ENCODE measurements at places on chromosomes 4 and X.

DNA sequence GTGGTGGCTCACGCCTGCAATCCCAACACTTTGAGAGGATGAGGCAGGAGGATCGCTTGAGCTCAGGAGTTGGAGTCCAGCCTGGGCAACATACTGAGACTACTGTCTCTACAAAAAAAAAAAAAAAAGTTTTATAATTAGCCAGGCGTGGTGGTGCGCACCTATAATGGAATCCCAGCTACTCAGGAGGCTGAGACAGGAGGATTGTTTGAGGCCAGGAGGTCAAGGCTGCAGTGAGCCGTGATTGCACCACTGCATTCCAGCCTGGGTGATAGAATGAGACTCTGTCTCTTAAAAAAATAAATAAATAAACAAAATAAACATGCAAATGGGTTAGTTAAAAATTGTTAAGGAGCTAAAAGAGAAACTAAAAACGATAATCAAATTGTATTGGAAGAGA lies 7.7 kb downstream of the GLOD5 start:
- no peak for DNase-seq

DNA sequence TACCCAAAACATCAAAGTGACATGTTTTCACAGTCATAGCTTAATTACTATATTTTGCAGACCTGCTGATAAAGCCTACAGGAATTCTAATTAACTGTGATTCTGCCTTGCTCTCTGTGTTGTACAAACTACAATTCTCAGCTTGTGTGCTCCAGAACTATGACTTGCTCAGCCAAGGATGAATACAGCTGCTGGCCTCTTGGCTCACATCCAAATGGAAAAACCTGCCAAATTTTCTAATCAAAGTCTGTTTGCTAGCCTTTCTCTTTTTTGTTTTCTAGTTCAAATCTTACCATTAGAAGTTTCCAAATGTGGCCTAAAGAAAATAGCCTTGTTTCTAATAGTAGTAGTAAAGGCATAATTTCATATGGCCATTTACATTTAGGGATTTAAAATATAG lies 1176.8 kb downstream of the FAM133A start:
- DNase-seq, result no peak

GRCh38 chr4:499567-499966 lies 557 bp downstream of the PIGG start:
- DNase-seq, result no peak

GRCh38 chrX:635428-636090 lies 5.0 kb downstream of the SHOX start:
- no peak for DNase-seq

DNA sequence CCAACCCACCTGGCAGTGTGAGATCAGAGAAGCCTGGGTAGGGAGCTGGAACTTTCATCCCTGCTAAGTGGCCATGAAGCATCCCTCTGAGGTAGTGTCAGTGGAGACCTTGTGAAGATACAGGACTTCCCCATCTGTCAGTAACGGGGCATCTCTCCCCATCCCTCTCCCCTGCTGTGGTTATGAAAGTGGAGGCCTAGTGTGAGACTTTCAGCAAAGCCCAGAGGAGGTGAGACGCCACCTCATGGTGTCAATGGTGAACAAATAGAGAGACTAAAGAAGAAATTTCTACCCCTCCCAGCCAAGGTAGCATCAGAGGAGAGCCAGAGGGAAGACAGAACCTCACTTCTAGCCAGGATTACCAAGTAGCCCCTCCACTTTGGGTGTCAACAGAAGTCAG lies 150.2 kb downstream of the VEGFC start:
- DNase-seq, result no peak

- DNase-seq, result no peak
These were observed 77.3 kb upstream of the IGSF1 start for GRCh38 chrX:131366407-131366806.

DNA sequence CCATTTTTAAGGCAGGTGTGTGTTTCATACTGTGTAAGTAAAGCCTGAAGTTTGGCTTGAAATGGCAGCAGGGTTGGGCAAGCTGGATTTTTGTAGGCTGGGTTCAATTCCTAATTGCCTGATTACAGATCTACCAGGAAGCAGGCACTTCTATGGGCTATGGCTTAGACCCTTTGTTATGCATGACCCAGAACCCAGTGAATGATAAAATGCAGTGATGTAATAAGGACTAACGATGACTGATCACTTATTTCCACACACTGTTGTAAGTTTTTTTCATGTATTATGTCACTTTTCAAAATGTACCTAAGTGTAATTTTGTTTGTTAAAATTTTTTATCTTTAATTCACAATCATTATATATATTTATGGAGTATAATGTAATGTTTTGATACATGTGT lies 8.6 kb downstream of the LANCL3 start:
- no peak for DNase-seq

GRCh38 chr4:475962-476361 lies 23.0 kb downstream of the ZNF721 start:
- DNase-seq, result no peak

GRCh38 chr4:48243429-48243828 lies 26.2 kb downstream of the TEC start:
- no peak for DNase-seq

GRCh38 chrX:17377795-17378194 lies 2.8 kb downstream of the NHS start:
- DNase-seq, result no peak

GRCh38 chrX:73852022-73852421 lies 289.0 kb downstream of the CHIC1 start:
- no peak for DNase-seq

GRCh38 chr4:180377741-180378140 lies 1865.5 kb upstream of the TENM3 start:
- DNase-seq, result no peak

- no peak for DNase-seq
These were observed 58.1 kb upstream of the ADRA2C start for GRCh38 chr4:3708103-3708510.

DNA sequence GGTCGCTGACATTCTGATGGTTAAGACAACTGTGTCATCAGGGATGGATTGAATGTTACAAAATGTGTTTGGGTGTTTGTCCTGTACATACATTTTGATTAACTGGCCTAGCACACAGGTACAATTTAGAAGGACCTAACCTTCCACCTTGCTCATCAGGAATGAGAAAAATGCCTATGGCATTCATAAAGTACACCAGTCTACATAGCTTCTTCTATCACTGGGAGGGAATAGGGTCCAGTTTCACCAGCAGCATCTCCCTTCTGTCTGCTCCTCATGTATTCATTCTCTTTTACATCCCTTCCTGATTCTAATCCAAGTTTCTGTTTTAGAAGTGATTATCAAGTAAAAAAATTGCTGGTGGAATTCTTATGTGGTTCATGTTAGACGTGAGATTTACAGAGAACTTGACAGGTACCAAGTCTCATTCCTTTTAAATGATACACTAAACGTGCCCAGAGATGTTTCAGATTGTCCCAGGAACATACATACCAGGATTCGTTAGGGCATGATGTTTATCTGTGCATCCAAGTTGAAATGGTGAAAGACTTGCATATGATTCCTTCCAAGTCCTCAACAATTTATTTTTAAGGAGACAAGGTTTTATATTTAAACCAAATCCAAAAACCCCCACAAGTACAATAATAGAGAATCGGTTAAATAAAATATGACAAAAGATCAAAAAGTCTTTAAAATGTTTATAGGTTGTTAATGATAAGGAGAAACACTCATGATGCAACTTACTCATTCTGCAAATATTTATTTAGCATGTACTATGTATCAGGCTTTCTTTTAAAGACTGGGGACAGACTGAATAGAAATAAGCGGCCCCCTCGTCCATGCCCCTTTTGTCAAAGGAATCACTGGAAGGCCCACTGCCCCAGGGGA lies 359.1 kb downstream of the ZNF674 start:
- no peak for DNase-seq

GRCh38 chr4:63790377-63790776 lies 618.9 kb downstream of the TECRL start:
- DNase-seq, result no peak

DNA sequence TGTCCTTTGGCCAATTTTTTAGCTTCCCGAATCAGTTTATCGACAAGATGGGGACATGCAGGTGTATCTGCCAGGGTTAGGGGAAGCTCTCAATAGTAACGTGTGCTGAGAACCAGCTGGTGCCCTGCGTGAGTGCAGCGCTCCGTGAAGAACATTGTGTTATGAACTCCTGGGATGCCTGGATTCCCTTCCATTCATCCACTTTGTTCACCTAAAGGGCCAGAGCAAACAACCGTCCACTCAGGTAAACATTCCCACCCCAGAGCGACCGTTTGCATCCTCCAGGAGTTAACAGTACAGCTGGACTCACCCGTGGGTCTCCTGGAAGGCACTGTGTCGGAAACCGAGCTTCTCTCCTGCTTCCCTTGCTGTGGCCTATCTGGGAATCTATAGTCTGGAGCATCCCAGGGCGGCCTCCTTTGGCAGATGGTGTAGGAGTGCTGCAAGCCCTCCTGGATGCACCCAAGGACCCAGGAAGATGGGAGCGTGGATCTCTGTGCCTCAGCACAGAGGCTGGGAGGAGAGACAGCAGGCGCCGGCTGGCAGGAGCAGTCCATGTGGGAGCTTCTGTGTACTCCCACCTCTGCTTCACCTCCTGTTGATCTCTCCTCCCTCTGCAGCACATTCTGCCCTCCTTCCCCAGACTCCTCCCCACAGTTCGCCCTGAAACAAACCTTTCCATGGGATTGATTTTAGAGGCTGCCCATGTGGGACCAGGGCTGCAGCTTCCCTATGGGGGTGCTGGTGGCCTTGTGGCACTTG lies 62.7 kb downstream of the SHROOM2 start:
- no peak for DNase-seq

- no peak for DNase-seq
These were observed 165.2 kb downstream of the CORIN start for GRCh38 chr4:47672696-47673095.
